Thoracic aorta (tissue), 2 donors: ENCODE measurements at places on chromosomes 11 and 22.

DNA sequence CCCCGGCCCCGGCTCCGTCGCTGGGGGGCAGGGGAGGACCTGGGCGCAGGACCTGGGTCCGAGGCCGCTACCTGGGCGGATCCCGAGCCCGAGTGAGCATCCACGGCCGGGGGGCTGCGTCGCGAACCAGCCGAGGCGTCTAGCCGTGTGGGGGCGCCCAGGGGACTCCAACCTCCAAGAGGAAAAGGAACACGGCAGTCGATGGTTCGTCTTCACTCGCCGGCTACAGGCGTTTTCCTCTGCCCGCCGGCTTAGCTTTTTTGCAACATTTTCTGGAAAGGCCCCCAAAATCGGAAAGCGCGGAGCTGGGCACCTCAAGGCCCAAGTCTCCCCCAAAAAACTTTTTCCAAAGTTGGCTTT is 666 bp downstream of the PDGFB start:
- DNase-seq: no peak

DNA sequence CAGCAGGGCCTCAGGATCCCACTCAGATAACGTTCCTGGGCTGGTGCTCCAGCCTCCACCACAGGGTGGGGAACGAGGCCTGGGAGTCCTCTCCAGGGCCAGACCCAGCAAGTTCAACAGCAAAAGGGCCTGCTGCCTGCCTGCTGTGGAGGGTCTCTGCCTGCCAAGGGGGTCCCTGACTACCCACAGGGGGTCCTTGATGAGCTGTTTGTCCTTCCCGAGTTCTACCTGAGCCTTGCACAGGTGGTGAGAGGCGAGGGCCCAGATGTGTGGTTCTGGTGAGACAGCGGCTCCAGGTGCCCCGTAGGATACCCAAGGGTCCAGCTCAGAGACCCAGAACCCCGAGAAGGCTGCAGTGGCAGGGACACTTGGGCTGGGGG is 4.4 kb downstream of the DUSP8 start:
- DNase-seq: no peak

DNA sequence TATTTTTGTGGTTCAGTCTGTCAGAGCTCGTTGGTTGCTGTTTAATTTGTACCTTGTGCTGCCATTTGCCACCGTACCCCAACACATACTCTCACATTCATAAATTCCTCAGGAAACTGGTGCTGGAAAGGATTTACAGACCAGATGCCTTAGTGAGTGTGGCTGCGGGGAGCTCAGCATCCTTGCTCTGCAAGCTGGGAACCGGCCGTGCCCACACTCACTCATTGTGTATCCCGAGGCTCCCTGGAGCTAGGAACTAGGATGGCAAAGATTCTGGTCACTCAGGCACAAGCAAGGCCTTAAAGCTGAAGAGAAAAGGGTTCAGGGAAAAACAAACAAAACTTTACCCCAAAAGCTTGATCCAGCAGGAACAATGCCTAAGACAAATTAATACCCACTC is 64.6 kb upstream of the TTC12 start:
- DNase-seq: no peak

- DNase-seq: no peak
Measured at GRCh38 chr22:26502688-26503561, 9.3 kb downstream of the TFIP11 start.

DNA sequence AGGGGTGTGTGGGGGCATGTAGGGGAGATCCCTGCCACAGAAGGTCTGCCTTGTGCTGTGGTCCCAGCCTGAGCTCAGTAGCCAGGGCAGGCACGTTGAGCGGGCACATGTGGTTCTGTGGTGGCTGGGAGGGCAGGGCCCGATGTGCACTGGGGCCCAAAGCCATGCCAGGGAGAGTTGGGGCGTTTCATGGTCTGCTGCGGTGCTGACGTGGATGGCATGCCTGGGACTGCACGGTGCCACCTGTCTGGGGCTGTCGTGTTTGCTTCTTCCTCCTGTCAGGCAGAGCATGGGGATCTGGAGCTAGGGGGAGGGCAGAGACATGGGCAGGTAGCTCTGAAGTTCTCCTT is 19.3 kb downstream of the PPIL2 start:
- DNase-seq: no peak

DNA sequence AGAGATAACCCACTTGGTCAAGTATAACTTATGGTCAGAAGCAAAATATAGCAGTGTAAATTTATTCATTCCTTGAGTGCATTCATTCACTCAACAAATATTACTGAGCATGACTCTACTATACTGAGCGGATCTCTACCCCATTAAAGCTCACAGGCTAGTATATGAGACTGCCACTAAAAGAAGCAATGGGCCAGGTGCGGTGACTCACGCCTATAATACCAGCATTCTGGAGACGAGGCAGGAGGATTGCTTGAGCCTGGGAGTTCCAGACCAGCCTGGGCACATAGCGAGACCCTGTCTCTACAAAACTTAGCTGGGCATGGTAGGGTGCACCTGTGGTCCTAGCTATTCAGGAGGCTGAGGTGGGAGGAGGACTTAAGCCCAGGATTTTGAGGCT is 197.6 kb upstream of the BLID start:
- no peak for DNase-seq
